Spleen (tissue), 13 donors: ENCODE measurements at places on chromosomes 1 and 21. TPM values are rescaled to one million over a fixed set of nuclear protein-coding genes. Genes with fewer than 3 reads are reported as not detected.
A peak's percentile ranks its signal among the peaks of the same experiment; 100 is the strongest.

DNA sequence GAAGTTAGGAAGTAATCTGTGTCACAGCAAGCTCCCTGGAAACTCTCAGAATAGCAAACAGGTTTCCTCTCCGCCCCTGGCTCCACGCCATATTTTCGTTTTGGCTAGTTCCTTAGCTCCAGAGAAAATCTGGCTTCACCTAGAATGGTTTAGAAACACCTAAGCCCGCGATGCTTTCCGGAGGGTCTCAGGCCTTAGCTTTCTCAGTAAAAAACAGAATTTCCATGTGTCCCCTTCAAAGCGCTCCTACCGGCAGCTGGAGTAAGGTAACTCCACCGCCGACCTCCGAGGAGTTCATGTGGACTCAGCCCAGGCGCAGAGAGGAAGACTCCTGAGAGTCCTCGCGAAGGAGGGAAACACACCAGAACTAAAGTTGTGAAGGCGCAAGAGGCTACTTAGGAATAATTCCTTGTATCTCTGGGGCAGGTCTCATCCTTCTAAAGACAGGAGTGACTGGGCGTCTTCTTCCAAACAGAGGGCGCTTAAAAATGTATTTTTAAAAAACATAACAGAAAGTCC is 406 bp downstream of the KIAA0040 start:
- DNase-seq, result peak; percentile 82

GRCh38 chr1:161330346-161330745 is 16.2 kb downstream of the SDHC start:
- DNase-seq, result no peak

GRCh38 chr1:81340239-81340638 is 460.5 kb upstream of the ADGRL2 start:
- no peak for DNase-seq

GRCh38 chr1:25991937-25992688 is 5.8 kb downstream of the PAFAH2 start:
- DNase-seq, result no peak

GRCh38 chr1:159171254-159171687 is at the start of gene CADM3:
CADM3 (plus strand) TSS chr1:159171615; CDS start chr1:159171766, 151 bp downstream.
- peak; percentile 54 for DNase-seq

GRCh38 chr1:32798191-32798590 is 19.0 kb downstream of the YARS1 start:
- DNase-seq, result no peak

GRCh38 chr1:94982398-94982797 is 55.5 kb upstream of the CNN3 start:
- DNase-seq, result no peak

- DNase-seq, result no peak
Observed at GRCh38 chr1:54894271-54894670, 7.3 kb upstream of the DHCR24 start.

DNA sequence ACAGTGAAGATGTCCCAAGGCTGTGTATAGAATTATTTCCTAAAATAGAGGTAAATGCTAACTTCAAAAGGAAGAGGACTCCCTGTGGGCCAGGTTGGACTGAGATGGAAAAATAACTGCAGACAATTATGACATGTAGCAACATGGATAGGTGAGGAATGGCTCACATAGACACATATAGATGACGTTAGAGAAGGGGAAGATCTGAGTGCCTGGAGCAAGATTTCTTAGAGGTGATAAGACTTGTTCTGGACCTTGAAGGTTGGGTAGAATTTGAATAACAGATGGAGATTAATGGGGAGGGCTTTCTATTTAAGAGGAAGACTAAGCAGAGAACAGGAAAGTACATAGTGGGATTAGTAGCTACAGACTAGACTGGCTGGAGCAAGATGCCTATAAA is 76.9 kb downstream of the C1orf21 start:
- no peak for DNase-seq

DNA sequence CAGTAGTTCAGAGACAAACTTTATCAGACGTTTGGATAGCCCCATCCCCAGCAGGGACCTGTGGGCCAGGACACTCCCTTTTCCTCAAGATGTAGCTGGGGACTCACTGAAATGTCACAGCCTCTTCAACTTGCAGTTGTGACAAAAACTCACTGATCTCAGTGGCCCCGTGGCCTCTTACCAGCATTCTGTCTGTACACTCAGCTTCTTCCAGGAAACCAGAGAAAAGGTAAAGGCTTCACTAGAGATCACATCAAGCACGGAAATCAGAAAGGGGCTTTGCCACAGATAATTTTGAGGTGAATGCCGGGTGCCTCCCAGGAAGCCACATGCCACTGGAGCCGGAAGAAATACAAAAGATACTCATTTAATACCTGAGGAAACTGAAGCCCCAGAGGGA is 122.2 kb downstream of the CCDC185 start:
- no peak for DNase-seq

DNA sequence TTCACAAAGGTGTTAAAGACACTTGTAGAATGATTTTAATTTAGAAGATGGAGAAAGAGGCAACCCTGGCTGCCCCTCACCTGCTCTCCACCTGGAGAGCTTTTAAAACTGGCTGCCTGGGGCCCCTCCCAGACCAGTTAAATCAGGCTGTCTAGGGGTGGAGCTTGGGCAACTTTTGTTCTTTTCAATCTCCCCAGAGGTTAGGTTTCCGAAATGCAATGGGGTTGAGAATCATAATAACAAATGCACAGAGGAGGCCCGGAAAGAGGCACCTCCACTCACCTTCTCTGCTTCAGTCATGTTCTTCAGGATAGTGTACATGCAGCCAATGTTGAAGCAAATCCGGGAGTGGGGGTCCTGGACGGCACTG is 400 bp downstream of the NCF2 start:
- no peak for DNase-seq

DNA sequence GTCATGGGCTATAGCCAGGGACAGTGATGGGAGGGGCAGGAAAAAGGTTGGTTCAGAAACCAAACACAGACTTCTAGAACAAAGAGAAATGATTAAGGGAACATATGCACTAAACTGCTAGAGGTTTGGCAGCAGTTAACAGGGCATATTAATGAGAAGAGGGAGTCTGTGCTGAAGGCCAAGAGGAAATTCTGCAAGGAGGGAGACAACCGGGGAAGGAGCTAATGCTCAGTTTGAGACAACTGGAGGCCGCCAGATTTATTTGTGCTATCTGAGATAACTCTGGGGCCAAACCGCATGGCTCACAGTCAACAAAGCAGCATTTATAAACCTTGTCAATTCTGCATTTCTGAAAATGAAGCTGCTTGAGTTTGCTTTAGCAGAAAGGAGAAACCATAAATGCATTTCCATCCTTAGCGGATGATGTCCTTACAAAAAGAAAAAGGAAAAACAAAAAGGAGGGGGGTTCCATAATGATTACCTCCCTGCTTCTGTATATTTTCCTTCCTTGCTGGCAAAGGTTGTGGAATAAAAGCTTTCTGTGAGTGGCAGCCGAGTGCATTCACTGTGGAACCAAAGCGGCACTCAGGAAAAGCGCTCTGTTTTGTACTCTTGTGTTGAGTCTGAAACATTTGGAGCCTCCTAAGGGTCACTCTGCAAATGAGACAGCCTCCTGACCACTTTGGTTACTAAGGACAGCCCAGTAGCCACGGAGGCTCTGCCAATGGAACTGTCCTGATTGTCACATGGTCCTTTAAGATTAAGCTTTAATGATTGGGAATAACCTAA is 70.3 kb downstream of the SIM2 start:
- DNase-seq, result no peak

GRCh38 chr1:173301507-173301906 is 94.4 kb upstream of the TNFSF4 start:
- DNase-seq, result no peak

- no peak for DNase-seq
Observed at GRCh38 chr1:114341299-114341698, 169.7 kb downstream of the TRIM33 start.

- DNase-seq, result no peak
Observed at GRCh38 chr1:227255086-227255732, 63.1 kb downstream of the CDC42BPA start.

DNA sequence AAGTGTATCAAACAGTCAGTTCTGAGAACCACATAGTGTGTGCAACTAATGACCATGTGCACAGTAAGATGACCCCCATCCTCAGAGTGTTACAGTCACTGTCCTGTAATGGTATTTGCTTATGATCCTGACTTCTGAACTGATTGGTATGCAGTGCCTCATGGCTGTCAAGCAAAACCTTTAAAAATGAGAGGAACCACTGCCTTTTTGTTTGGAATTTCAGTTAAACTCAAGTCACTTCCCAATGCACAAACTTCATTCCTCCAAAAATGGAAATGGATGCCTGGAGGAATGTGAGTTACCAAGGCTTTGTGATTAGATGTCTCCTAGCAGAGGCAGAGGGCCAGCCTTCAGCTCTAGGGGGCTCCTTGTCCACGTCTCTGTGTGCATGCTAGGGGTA is 10.5 kb downstream of the C1orf198 start:
- no peak for DNase-seq

DNA sequence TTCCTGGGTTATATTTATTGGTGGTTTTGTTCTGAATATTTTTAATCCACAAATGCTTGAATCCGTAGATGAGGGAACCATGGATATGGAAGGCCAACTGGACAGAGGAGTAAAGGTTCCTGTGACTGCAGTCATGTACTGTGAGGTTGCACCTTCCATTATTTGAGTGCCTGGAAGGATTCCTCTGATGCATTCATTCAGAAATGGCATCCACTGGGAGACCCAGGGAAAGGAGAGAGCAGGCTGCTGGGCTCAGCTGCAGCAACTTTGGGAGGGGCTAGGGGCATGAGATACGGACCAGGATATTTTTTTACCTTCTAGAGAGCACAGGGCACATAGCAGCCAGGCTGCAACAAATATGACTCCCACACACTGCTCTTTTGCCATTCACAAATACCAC is 19.5 kb downstream of the AK2 start:
- no peak for DNase-seq

DNA sequence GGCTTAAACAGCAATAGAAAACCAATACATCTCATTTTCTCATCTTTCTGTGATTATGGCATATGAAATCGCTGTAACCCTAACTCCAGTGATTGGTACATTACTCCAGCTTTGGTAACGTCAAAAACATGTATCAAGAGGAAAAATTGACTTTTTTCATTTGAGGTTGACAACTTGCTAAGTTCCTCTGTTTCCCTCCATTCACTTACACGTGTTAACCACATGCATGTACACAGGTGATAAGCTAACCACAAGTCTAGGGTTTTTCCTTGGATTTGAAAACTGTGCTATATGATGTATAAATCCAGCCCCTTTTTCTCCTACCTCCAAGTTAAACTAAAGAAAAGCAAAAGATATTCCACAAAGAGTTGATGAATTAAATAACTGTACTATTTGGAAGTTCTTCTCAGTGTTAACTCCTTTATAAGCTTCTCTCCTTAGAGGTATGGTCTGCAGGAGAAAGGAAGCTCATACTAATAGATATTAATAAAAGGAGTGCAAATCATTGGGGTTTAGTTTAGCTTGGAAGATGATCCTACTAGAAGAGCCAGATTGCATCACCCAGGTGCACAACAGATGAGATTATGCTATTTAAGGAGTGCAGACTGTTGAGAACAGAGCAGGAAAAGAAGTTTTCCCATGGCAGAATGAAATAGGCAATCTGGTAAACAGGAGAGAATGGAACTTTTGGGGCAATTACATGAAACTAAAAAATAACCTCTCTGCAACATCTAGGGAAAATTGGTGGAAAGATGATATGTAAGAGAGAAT is 277.9 kb downstream of the GRIK1 start:
- no peak for DNase-seq

DNA sequence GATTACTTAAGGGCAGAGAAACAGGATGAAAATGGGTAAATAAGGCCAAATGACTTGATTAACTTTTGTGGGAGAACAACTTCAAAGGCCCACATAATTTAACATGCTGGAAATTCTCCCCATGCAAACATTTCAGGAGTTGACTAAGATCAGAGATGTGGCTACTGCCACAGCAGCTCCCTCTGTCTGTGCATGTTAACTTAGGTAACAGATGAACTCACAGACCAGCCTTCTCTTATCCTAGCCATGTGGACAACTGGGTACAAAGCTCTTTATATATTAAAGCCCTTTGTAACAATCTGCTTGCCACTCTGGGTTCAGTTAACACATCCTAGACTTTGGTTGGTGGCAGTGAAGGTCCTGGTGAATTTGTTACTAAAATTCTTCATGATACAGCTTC is 33.2 kb downstream of the BEND5 start:
- DNase-seq, result no peak

- DNase-seq, result no peak
Observed at GRCh38 chr1:117653732-117654492, 48.1 kb downstream of the TENT5C start.

DNA sequence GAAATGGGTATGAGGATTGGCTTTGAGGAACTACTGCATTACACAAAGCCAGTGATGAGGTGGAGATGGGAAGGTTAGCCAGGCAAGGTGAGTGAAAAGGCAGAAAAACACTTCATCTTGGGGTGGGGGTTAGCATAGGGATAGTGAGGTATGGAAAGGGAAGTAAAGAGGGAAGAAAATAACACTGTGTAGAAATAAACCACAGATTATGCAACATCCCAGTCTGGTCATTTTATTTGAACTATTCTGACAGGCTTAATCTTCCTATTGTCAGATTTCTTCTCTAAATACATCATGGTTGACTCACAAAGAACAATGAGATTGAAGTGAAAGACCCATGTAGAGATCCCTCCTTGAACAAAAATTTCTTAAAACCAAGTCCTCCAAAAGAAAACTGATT is 640.2 kb downstream of the PTPRC start:
- no peak for DNase-seq

DNA sequence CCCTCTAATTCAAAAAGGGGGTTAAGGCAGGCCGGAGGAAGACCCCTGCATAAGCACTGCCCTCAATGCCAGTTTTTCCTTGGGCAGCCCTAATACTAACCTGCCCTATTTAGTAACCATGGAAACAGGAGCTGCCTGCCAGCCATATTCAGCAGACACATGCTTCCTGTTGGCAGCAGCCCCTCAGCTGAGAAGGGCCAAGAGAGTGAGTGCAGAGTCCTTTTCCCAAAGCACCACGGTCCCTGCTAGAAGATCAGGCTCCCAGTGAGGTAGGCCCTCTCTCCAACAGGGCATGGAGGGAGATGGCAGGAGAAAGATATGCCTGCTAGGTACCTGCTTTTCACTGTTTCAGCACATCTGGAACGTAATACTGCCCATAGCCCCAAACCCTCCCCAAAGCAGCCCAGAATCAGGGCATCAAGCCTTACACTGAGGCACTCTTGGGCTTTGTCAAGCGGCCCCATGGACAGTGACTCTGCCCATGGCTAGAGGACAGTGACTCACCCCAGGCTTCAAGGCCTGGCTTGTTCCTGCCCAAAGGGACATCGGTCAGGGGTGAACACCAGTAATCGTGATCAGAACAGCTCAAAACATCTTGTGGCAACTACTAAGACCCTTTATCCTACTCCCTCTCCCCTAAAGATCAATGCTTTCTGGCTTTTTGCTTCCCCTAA is 64.5 kb downstream of the BCAR3 start:
- DNase-seq, result no peak

- no peak for DNase-seq
Observed at GRCh38 chr1:92544756-92545165, 58.0 kb upstream of the GFI1 start.

Gene KRTAP11-1
- not detected for total RNA-seq

Gene SPRR2G
- total RNA-seq, result not detected

Gene AVPR1B
- total RNA-seq, result not detected

Gene VASH2
- total RNA-seq, result 1.2 TPM

Gene HOOK1
- 4.7 TPM for total RNA-seq

Gene FLG
- total RNA-seq, result 0.20 TPM

Gene ADAMTS4
- 16.7 TPM for total RNA-seq

Gene GSTM5
- total RNA-seq, result 3.4 TPM

Gene CLCA2
- not detected for total RNA-seq

Gene ERG
- 60.0 TPM for total RNA-seq

Gene HCN3
- total RNA-seq, result 1.5 TPM
